Activated CD8-positive, alpha-beta memory T cell treated with anti-CD3 and anti-CD28 coated beads, Interleukin-2, amount 10 ng/mL, durations not matched to agents 7 days and 5 days (primary cell): ENCODE measurements at places on chromosomes 3 and 15.
A peak's percentile ranks its signal among the peaks of the same experiment; 100 is the strongest.

GRCh38 chr3:19046440-19046839 lies 101.9 kb upstream of the KCNH8 start:
- no peak for DNase-seq
- H3K27ac ChIP-seq: no peak overlapping the region
- H3K36me3 ChIP-seq: no peaks in the 10 kb centered on the region
- no peaks in the 10 kb centered on the region for H3K4me1 ChIP-seq
- H3K27me3 ChIP-seq: peaks cover 4% of the 10 kb centered on the region

- H3K4me3 ChIP-seq: no peak overlapping the region
- no peak overlapping the region for H3K27ac ChIP-seq
Measured at GRCh38 chr15:29355477-29355876, 85.9 kb upstream of the NSMCE3 start.

- no peak for DNase-seq
- no peak overlapping the region for H3K27ac ChIP-seq
- peaks cover 62% of the 10 kb centered on the region for H3K36me3 ChIP-seq
- peaks cover 9% of the 10 kb centered on the region for H3K4me1 ChIP-seq
Measured at GRCh38 chr3:125005676-125006075, 50.1 kb downstream of the HEG1 start.

DNA sequence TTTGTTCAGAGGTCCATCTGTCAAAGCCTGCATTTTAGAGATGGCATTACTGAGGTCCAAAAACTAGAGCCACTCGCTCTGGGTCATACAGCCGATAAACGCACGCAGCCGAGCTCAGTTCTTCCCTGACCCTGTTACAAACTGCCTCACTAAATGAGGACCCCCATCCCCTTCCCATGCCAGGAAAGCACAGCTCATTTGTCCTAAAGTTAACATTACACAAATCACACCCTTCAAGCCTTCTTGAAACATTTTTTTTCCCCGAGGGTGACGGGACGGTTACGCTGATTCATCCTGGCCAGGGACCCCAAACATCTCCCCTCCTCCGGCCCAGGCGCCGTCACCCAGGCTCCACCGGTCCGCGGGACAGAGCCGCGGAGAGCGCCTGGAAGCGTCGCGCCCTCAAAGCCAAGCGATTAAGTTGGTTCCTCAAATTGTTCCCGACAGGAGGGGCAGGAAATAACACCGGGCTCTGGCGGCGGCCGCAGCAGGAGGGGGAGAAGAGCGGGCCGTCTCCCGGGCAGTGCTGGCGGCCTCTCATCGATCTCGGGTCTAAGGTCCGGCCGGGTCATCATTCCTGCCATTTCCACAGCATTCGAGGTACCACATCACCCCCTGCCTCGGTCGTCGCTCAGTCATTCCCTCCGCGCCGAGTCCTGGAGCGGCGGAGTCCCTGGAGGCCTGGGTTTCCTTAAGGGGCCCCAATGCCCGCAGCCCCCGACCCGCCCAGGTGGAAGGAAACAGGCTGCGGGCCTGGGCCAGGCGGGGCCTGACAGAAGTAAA lies 619 bp upstream of the CMTM8 start:
- peaks cover 28% of the 10 kb centered on the region for H3K27me3 ChIP-seq
- no peak for DNase-seq
- H3K27ac ChIP-seq: no peak overlapping the region
- H3K4me1 ChIP-seq: peaks cover 13% of the 10 kb centered on the region
- H3K4me3 ChIP-seq: peak overlapping the region; percentile 35

DNA sequence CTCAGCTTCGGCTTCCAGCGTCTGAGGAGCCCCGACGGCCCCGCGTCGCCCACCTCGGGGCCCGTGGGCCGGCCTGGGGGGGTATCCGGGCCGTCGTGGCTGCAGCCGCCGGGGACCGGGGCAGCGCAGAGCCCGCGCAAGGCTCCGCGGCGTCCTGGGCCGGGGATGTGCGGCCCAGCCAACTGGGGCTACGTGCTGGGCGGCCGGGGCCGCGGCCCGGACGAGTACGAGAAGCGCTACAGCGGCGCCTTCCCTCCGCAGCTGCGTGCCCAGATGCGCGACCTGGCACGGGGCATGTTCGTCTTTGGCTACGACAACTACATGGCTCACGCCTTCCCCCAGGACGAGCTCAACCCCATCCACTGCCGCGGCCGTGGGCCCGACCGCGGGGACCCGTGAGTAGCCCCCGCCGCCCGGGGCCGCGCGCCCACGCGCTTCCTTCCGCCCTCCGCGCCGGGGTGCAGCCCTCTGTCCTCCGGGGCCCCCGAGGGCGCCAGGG lies 462 bp downstream of the EDEM1 start:
- H3K4me3 ChIP-seq: peak overlapping the region; percentile 93
- DNase-seq: peak; percentile 69
- H3K27ac ChIP-seq: peak overlapping the region; percentile 96
- peaks cover 27% of the 10 kb centered on the region for H3K36me3 ChIP-seq

DNA sequence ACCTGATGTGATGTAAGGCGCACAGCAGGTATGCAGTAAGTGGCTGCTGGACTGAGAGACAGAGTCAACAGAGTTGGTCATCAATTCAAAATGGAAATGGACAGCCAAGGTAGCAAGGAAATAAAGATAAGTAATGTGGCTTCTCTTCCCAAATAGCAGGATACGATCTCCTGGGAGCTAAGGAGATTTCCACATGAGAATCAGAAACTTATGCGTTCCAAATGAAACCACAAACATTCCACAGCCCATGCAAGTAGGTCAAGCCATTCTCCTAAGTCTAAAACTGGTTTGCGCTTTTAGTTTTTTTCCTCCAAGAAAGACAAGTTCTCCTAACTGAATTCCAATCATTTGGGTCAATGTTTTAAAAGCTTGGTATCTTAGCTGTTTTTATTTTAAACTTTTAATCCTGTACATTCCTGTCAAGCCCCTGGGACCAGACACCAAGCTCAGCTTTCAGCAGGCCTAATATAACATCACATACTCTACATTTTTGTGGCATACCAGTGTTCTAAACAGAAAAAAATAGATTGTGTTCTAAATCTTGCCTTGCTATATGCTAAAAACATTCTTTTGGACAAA lies 73.7 kb upstream of the TSPAN3 start:
- H3K27me3 ChIP-seq: no peaks in the 10 kb centered on the region
- H3K4me3 ChIP-seq: no peak overlapping the region
- DNase-seq: no peak
- H3K27ac ChIP-seq: no peak overlapping the region
- peaks cover 6% of the 10 kb centered on the region for H3K4me1 ChIP-seq

DNA sequence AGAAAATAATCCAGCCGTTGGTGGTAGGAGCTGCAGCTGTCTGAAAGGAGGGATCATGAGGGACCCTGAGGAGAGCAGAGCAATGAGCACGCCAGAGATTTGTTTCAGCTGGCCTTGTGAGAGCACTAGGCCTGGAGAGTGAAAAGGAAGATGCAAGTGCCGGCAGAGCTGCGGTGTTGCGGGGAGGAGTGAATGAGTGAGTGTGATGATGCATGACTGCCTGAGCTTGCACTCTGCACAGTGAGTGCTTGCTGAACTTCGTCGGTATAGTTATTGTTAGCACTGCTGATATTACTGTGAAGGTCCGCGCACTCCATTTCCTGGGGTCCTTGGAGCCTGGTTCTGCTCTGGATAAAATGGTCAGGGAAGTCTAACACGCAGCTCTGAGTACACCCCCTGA lies 23.2 kb downstream of the EIF1B start:
- peaks cover 12% of the 10 kb centered on the region for H3K4me1 ChIP-seq
- no peak overlapping the region for H3K27ac ChIP-seq
- DNase-seq: no peak
- H3K36me3 ChIP-seq: no peaks in the 10 kb centered on the region

DNA sequence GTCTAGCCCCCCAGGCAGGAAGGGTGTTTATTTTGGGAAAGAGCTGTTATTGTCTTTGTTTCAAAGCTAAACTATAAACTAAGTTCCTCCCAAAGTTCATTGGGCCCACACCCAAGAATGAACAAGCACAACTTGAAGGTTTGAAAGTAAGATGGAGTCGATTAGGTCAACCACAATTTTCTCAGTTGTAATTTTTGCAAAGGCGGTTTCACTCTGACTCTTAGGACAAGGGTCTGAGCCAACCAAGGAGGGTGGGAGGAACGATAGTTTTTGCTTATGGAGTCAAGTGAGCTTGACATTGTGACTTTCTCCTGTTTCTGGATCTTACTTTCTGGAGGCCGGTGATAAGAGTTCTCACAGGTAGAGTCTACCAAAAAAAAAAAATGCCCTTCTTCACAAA lies 5.8 kb upstream of the ZNF770 start:
- DNase-seq: peak; percentile 69
- H3K36me3 ChIP-seq: peaks cover 1% of the 10 kb centered on the region
- peaks cover 8% of the 10 kb centered on the region for H3K27me3 ChIP-seq
- H3K4me3 ChIP-seq: peak overlapping the region; percentile 35
- peak overlapping the region; percentile 92 for H3K27ac ChIP-seq

DNA sequence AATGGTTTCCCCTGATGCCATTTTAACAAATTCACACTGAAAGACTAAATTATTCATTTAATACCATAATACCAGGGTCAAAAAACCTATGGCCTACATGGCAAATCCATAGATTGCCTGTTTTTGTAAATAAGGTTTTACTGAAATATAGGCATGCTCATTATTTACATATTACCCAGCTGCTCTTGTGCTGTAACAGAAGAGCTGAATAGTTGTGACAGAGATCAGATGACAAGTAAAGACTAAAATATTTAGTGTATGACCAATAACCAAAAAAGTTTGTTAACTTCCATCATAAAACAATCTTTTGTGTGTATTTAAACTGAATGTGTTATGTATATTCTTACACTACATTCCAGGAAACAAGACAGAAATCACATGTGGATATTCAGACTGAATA lies 60.2 kb downstream of the DENND4A start:
- H3K4me1 ChIP-seq: no peaks in the 10 kb centered on the region
- H3K36me3 ChIP-seq: peaks cover 33% of the 10 kb centered on the region
- H3K27ac ChIP-seq: no peak overlapping the region

DNA sequence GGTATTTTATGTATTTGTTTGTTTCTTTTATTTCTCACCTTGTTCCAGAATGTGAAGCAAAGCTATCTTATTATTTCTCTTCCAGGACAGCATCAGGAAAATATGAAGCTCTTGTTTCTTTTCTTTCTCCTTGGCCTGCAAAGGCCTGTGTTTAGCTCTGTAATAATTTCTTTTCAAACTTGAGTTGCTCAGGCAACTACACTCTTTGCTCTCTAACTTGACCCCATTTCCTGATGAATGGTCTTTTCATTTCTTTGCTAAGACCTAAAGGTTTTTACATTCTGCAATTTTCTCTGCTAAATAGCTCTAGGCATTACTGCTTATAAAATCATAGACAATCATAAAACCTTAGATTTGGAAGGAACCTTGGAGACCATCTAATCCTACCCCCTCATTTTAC lies 26.2 kb upstream of the ZNF770 start:
- H3K4me3 ChIP-seq: no peak overlapping the region
- H3K4me1 ChIP-seq: no peaks in the 10 kb centered on the region
- H3K27me3 ChIP-seq: peaks cover 14% of the 10 kb centered on the region
- no peak overlapping the region for H3K27ac ChIP-seq

GRCh38 chr3:175980486-175981090 lies 1121.5 kb downstream of the NAALADL2 start:
- H3K4me3 ChIP-seq: no peak overlapping the region
- no peak overlapping the region for H3K27ac ChIP-seq
- no peaks in the 10 kb centered on the region for H3K4me1 ChIP-seq
- no peaks in the 10 kb centered on the region for H3K27me3 ChIP-seq
- no peaks in the 10 kb centered on the region for H3K36me3 ChIP-seq
- DNase-seq: no peak

DNA sequence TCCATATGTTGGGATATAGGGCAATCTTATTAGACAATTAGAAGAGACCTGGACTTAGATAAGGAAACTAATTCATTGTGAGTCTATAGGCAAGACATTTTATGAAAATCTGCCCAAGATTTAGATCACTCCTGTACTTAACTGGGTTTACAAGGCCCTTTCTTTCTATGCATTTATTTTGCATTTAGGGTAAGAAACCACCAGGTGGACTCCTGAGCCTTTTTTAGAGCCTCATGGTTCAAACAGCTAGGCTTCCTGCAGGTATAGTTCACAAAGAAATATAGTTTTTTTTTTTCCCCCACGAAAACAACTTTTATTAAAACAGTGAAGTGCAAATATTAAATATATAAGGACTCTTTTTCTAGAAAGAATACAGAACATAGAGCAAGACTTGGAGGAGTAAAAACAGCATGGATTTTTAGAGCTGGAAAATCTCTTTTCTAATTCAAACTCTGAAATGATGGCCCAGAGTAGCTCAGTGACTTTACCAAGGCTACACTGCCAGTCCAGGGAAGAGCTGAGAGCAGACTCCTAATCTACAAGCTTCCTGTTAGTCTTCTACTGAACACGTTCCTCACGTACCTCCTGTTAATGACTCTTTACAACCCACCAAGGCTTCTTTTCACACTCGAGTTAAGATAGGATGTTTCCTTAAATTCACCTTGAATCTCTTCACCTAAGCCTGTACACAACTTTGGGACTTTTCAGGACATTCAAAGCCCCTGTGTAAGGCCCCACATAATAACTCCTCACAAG lies 400.9 kb upstream of the ATP11B start:
- no peak overlapping the region for H3K27ac ChIP-seq
- DNase-seq: no peak
- no peaks in the 10 kb centered on the region for H3K27me3 ChIP-seq
- H3K4me1 ChIP-seq: no peaks in the 10 kb centered on the region
- no peaks in the 10 kb centered on the region for H3K36me3 ChIP-seq
- no peak overlapping the region for H3K4me3 ChIP-seq

- H3K4me1 ChIP-seq: peaks cover 4% of the 10 kb centered on the region
- H3K4me3 ChIP-seq: no peak overlapping the region
- DNase-seq: no peak
- no peak overlapping the region for H3K27ac ChIP-seq
- H3K36me3 ChIP-seq: no peaks in the 10 kb centered on the region
Measured at GRCh38 chr3:141643391-141643790, 94.7 kb upstream of the RNF7 start.

DNA sequence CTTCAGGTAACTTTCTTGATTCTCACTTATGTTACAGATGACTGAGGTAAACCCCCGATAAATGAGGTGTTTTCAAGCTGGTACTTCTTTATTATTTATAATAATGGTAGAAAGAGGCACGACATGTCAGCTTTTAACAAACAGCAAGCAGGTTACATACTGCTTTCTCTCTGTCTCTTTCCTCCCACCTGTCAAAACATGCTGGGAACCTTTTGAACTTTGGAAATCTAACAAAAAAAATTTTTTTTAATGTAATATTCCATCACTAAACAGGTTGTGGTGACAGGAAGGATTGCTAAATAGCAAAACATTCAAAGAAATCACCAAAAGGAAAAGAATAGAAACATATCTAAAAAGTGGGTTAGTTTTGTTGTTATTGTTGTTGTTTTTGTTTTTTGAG lies 48.2 kb downstream of the ANO10 start:
- no peak overlapping the region for H3K27ac ChIP-seq
- H3K4me3 ChIP-seq: no peak overlapping the region
- H3K27me3 ChIP-seq: no peaks in the 10 kb centered on the region
- no peaks in the 10 kb centered on the region for H3K4me1 ChIP-seq
- no peak for DNase-seq

GRCh38 chr3:169227911-169228310 lies 435.6 kb downstream of the MECOM start:
- no peaks in the 10 kb centered on the region for H3K36me3 ChIP-seq
- no peak overlapping the region for H3K27ac ChIP-seq
- peaks cover 35% of the 10 kb centered on the region for H3K27me3 ChIP-seq
- DNase-seq: peak; percentile 52
- peaks cover 12% of the 10 kb centered on the region for H3K4me1 ChIP-seq
- no peak overlapping the region for H3K4me3 ChIP-seq

- H3K27ac ChIP-seq: peak overlapping the region; percentile 29
- H3K36me3 ChIP-seq: peaks cover 16% of the 10 kb centered on the region
- H3K4me3 ChIP-seq: no peak overlapping the region
- peaks cover 7% of the 10 kb centered on the region for H3K4me1 ChIP-seq
- no peak for DNase-seq
- H3K27me3 ChIP-seq: no peaks in the 10 kb centered on the region
Measured at GRCh38 chr3:184085389-184085852, 11.4 kb upstream of the HTR3E start.

GRCh38 chr3:187973977-187974870 lies 179.7 kb upstream of the LPP start:
- peak overlapping the region; percentile 89 for H3K27ac ChIP-seq
- H3K4me3 ChIP-seq: peak overlapping the region; percentile 62
- H3K4me1 ChIP-seq: peaks cover 53% of the 10 kb centered on the region
